ENCODE measurements at places on chromosomes 12 and 14. TPM values are rescaled to one million over a fixed set of nuclear protein-coding genes. Genes with fewer than 3 reads are reported as not detected.

The RFLNA gene
- not detected for total RNA-seq

The MTHFD1 gene
- 269 TPM for total RNA-seq

The SLC22A17 gene
- total RNA-seq = 2.9 TPM

The CHGA gene
- not detected for total RNA-seq

The CCT2 gene
- total RNA-seq = 484 TPM

The VDR gene
- total RNA-seq = 55.8 TPM

The BHLHE41 gene
- not detected for total RNA-seq

The C12orf50 gene
- not detected for total RNA-seq

The SLC41A2 gene
- 4.6 TPM for total RNA-seq

The RBP5 gene
- not detected for total RNA-seq

The LPAR5 gene
- total RNA-seq = 7.3 TPM

DNA sequence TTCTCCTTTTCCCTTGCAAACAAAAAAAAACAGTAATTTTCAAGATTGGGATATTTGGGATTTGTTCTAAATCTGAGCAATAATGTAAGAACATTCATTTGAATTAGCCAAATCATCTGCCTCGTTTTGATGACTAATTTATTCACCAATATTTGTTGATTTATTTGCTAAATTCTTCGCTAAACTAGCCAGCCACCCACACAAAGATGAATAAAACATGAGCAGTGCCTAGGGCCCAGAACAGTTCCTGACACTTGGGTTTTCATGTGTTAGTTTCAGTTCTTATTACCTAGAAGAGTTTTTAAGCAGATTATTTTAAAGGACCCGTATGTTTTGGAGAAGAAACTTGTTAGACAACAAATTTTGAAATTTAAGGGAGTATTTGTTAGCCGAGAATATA, 1.4 kb downstream of the ETNK1 start:
- peak; percentile 23 for DNase-seq
- peaks cover 10% of the 10 kb centered on the region for H3K27me3 ChIP-seq
- peak overlapping the region; percentile 94 for H3K27ac ChIP-seq
- H3K4me3 ChIP-seq = peak overlapping the region; percentile 89

- no peaks in the 10 kb centered on the region for H3K27me3 ChIP-seq
- H3K4me3 ChIP-seq = peak overlapping the region; percentile 81
- H3K27ac ChIP-seq = peak overlapping the region; percentile 98
- H3K4me1 ChIP-seq = peaks cover 33% of the 10 kb centered on the region
- peaks cover 14% of the 10 kb centered on the region for H3K36me3 ChIP-seq
Measured at GRCh38 chr12:12612358-12612757, 682 bp downstream of the CREBL2 start.

DNA sequence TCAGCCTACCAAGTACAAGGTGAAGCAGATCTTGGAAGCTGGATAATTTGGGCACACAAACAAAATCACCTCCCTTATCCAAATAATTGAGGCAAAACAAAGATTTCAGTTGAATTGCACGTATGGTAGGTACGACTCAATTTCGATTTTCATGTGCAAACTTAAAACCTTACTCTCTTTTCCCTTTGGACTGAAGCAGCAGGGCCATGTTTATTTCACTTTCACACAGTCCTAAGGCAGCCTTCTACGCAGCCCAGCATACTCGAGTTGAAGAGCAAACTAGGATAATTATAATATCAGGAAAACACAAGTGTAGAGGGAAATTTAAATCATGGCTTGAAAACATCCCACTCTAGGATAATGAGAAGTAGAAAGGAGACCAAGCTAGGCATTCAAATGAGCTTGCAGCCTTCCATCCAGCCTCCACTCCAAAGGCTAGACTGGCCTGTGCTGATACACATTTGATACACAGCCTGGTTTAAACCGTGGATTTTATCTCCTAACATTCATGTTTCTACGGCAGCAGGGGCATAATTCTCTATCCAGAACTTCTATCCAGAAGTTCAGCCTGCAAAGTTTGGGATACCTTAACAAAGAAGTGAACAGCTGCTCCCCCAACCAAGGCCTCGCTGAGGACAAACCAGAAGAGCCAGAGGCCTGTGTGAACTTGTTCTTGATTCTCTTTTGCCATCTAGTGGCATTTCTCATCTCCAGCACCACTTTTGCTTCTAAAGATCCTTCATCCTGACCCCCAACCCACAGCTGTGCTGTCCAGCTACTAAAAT, 2.4 kb upstream of the RNASE7 start:
- peaks cover 6% of the 10 kb centered on the region for H3K27me3 ChIP-seq
- no peak for DNase-seq
- H3K27ac ChIP-seq = no peak overlapping the region
- no peak overlapping the region for H3K4me3 ChIP-seq

GRCh38 chr14:81766321-81766915, 232.8 kb upstream of the SEL1L start:
- H3K27ac ChIP-seq = no peak overlapping the region
- peaks cover 7% of the 10 kb centered on the region for H3K27me3 ChIP-seq
- no peak overlapping the region for H3K4me3 ChIP-seq
- H3K4me1 ChIP-seq = no peaks in the 10 kb centered on the region

DNA sequence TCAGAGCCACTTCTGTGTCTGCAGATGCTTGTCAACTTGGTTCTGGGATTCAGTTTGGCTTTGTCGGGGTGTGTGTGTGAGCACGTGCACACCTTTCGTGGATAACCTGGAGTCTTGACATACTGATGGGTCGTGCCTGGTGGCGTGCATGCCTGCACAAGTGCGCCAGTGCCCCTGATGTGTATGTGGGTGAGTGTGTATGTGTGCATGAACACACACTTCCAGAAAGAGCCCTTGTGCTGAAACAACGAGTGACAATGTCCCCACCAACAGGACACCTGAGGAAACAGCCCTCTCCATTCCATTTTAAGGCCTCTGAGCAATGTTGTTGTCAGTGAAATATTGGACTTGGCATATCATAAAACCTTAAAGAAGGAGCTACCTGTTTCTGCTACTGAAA, 53.9 kb downstream of the SMUG1 start:
- no peak for DNase-seq
- H3K36me3 ChIP-seq = no peaks in the 10 kb centered on the region
- no peak overlapping the region for H3K4me3 ChIP-seq
- no peak overlapping the region for H3K27ac ChIP-seq
- H3K27me3 ChIP-seq = peaks cover 33% of the 10 kb centered on the region
- no peaks in the 10 kb centered on the region for H3K4me1 ChIP-seq

GRCh38 chr12:6604259-6605029, 2.7 kb downstream of the CHD4 start:
- H3K27ac ChIP-seq = peak overlapping the region; percentile 88
- no peak overlapping the region for H3K4me3 ChIP-seq
- peaks cover 36% of the 10 kb centered on the region for H3K4me1 ChIP-seq

DNA sequence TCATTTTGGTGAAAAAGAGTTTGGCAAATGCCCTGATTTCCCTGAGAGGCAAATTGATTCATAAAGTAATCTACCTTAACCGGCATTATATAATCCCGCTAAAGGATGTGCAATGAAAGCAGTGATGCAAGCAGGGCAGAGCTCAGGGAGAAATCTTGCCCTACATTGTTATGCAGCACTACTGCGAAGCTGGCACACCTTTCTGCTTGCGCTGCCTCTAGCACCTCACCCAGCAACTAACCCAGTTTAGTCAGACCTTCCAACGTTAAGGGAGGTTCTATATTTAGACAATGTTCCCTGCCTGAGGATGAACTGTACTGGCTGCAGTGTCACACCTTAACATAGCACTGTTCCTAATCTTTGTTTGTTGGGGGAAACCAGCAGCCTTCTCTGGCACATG, 60.8 kb upstream of the CCDC196 start:
- no peak overlapping the region for H3K4me3 ChIP-seq
- no peaks in the 10 kb centered on the region for H3K4me1 ChIP-seq
- no peaks in the 10 kb centered on the region for H3K27me3 ChIP-seq
- no peaks in the 10 kb centered on the region for H3K36me3 ChIP-seq
- no peak for DNase-seq
- H3K27ac ChIP-seq = no peak overlapping the region

GRCh38 chr14:36055052-36055378, 121.5 kb downstream of the PTCSC3 start:
- no peak for DNase-seq
- no peaks in the 10 kb centered on the region for H3K4me1 ChIP-seq
- H3K36me3 ChIP-seq = no peaks in the 10 kb centered on the region
- H3K4me3 ChIP-seq = no peak overlapping the region

DNA sequence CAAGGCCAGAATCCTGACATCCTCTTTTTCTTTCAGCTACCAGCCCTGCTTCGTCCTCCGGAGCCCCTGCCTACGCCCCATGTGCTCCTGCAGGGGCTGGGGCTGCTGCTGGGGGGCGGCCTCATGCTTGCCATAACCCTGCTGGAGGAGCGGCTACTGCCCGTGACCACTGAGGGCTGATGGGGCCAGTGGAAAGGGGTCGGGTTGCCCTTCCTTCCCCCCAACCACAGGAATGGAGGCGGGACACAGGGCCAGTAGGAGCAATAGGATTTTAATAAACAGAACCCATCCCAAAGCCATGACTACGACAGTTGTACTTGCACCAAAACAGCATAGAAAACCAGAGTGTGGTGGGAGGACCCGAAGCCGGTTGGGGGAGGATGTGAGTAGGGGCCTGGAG, 7.7 kb downstream of the SLC39A5 start:
- H3K27me3 ChIP-seq = no peaks in the 10 kb centered on the region
- H3K4me1 ChIP-seq = no peaks in the 10 kb centered on the region
- H3K36me3 ChIP-seq = peaks cover 1% of the 10 kb centered on the region

DNA sequence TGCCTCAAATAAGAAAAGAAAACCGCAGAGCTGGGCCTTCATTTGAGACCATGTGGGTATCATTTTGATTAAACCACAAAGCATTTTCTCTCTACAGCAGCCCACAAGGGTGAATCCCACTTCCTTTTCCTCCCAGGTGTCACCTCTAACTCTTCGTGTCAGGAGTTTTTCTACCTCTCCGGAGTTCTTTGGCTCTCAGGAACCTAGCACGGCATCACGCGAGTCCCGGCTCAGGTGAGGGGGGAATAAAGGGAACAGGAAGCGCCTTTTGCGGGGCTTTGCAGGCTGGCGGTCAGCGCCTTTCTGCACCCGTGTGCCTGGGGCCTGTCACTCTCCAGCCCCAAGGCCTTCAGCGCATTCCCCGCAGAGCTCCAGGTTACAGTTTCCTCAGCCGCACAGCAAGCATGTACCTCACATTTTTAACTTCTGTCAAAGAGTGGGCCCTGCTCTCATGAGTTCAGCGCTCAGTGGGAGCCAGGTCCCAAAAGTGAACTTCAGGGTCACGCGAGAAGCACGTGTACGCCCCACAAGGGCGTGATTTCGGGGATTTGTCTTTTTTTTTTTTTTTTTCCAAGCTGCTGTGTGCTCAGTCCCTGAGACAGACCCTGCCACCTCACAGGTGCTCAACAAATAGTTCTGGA, 740 bp upstream of the PRPF40B start:
- no peaks in the 10 kb centered on the region for H3K36me3 ChIP-seq
- H3K4me1 ChIP-seq = peaks cover 24% of the 10 kb centered on the region
- peak overlapping the region; percentile 78 for H3K4me3 ChIP-seq
- peak overlapping the region; percentile 88 for H3K27ac ChIP-seq
- H3K27me3 ChIP-seq = peaks cover 27% of the 10 kb centered on the region

DNA sequence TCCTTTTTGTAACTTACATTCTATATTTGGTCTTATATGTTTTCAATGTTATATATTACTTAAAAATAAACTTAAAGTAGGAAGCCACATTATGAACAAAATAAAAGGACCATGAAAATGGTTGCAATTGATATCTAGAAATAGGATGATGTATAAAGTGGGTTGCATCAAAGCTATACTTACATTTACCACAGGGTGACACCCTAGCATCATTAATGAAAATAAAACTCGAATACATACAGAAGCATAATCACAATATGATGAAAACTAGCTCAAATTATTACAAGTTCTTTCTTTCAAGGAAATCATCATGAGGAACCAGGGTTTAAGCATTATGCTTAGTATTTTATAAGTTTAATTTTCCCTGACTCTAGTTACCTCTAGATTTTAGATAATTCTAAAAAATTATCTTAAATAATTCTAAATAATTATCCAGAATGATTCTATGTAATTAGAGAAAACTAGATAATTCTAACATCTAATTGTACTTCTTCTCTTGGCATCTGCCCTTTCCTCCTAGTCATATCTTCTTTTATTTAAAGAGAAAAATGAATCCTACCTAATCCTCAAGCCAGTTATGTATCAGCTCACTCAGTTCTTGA, 31.2 kb downstream of the TAS2R7 start:
- H3K27me3 ChIP-seq = peaks cover 42% of the 10 kb centered on the region
- DNase-seq = no peak
- no peak overlapping the region for H3K4me3 ChIP-seq
- no peak overlapping the region for H3K27ac ChIP-seq
- H3K36me3 ChIP-seq = no peaks in the 10 kb centered on the region
- H3K4me1 ChIP-seq = no peaks in the 10 kb centered on the region

DNA sequence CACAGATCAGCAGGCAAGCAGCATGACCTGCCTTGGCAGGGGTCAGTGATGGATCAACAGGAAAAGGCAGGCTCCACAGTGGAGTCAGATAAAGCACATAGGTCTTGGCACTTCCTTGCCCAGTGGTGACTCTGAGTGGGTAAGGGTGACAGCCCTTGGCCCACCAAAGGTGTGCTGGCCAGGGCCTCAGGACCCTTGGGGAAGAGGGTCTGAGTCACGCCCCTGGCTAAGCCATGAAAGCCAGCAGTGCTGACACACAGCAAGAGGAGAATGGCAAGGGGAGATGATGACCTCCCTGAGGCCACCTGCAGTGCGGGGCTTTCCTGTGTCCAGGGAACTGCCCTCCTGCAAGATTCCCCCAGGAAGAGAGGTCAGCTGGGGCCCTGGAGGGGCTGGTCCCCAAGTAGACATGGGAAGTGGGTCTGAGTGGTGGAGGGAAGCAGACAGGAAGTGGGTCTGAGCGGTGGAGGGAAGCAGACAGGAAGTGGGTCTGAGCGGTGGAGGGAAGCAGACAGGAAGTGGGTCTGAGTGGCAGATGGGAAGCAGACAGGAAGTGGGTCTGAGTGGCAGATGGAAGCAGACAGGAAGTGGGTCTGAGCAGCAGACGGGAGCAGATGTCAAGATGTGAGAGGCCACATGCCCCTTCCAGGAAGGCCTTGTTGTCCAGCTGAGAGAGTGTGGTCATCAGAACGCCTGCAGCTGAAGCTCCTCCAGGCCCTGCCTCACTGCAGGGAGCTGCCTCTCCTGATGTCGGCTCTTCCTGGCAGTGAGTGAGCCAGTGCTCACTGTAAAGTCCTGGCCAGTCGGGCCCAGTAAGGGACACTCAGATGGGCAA, 34.8 kb downstream of the DIO3 start:
- H3K36me3 ChIP-seq = peaks cover 14% of the 10 kb centered on the region
- H3K27ac ChIP-seq = peak overlapping the region; percentile 82
- peaks cover 17% of the 10 kb centered on the region for H3K4me1 ChIP-seq
- peak; percentile 40 for DNase-seq
- peak overlapping the region; percentile 32 for H3K4me3 ChIP-seq

DNA sequence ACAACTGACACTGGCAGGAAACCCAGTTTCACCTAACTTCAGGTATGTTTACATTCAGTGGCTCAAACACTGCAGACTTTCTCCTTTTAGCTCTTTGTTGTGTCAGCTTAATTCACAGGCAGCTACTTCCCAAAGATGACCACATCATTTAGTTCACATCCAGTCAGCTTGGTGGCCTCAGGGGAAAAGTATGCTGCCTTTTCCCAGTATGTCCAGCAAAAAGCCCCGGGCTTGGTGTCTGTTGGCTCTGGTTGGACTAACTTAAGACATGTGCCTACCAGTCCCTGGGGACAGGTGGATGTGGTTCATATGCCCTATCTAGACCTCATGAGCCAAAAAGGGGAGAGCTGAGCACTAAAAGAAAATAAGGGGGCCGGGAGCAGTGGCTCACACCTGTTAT, 56.4 kb downstream of the GOLGA5 start:
- peaks cover 18% of the 10 kb centered on the region for H3K4me1 ChIP-seq
- no peak overlapping the region for H3K27ac ChIP-seq
- peaks cover 4% of the 10 kb centered on the region for H3K36me3 ChIP-seq
- H3K27me3 ChIP-seq = peaks cover 12% of the 10 kb centered on the region
- DNase-seq = no peak
- no peak overlapping the region for H3K4me3 ChIP-seq
